ENCODE measurements at places on chromosomes 5 and 9.

DNA sequence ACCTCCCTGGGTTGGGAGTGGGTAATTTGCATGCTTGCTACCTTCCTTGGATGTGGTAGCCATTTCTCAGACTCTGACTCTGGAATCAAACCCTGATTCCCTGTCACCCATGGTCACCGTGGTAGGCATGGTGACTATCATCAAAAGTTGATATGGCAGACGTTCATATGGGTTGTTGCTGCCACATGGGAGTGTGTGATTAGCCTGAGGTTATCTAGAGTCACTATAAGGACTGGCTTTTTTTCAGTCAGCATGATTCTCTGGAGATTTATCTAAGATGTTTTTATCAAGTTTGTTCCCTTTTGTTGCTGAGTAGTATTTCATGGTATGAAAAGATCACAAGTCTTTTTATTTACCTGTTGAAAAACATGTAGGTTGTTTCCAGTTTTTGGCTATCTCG is 7.0 kb downstream of the RCL1 start:
- no peak for DNase-seq

- DNase-seq = no peak
These were observed 25.5 kb upstream of the KCNIP1 start for GRCh38 chr5:170478306-170478705.

DNA sequence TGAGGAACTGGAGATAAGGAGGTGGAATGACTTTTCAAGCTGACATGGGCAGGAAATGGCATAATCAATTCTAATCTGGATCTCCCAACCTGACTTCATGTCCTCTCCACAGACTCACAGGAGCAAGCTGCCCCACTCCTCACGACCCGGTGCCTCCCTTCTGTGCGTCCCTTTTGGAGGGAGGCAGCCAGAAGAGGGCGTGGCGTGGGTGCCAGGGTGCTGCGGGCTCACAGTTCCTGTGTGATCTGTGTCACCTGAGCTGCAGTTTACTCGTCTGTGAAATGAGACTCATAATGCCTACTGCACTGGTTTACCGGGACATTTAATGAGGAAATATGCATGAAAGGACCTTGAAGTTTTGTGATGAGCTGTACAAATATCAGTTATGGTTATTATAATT is 207.4 kb downstream of the DAB2IP start:
- DNase-seq = no peak

DNA sequence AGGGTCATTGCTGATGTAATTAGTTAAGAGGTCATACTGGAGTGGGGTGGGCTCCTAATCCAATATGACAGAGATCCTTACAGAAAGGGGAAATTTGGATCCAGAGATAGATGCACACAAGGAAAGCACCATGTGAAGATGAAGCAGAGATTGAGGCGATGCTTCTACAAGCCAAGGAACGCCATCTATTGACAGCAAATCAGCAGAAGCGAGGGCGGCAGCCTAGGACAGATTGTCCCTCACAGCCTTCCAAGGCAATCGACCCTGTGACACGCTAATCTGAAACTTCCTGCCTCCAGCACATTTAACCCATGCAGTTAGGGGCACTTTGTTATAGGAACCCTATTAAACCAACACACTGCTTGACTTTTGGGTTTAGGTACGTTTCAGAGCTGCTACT is 285.1 kb upstream of the DAP start:
- DNase-seq = peak; percentile 44

DNA sequence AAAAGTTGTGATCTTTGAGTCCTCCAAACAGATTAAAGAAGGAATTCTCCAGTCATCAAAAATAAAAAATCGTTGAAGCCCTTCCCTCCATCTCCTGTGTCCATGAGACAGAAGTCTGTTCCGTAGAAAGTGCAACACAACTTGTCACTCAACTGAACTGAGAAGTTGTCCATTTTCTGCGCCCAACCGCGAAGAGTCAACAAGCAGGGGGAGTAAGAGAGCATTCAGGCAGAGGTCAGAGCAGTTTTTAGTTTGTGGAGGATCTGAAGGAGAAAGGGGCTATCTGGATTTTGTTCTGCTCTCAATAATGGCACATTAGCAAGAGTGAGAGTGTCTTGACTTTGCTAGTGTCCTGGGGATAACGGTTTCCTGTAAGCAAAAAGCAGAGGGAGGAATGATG is 303.9 kb downstream of the ICE1 start:
- no peak for DNase-seq

DNA sequence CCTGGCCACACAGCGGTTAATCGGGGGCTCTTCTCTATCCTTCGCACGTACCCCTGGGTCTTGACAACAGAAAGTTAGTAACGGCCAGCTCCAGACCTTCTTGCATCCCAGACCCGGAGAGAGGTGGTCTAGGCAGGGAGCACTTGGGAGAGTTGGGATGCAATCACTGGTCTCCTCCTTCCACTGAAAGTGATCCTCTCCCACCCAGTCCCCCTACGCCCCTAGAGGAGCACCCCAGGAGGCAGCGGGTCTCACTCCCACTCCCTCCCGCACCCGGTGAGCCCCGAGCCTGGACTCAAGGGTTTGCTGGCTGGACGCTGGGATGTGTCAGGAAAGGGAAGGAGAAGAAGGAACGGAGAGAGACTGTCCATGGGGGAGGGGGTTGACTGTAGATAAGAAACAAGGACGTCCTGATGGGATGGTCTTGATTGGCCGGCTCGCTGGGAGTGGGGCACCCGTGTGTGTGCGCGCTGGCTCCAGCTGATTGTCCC is 2.0 kb downstream of the RORB start:
- DNase-seq = peak; percentile 21

GRCh38 chr5:35908228-35908627 is 30.2 kb downstream of the CAPSL start:
- DNase-seq = no peak

- DNase-seq = no peak
These were observed 18.1 kb downstream of the TCF7 start for GRCh38 chr5:134132372-134133187.

GRCh38 chr5:29780401-29780800 is 1413.1 kb upstream of the CDH6 start:
- no peak for DNase-seq

DNA sequence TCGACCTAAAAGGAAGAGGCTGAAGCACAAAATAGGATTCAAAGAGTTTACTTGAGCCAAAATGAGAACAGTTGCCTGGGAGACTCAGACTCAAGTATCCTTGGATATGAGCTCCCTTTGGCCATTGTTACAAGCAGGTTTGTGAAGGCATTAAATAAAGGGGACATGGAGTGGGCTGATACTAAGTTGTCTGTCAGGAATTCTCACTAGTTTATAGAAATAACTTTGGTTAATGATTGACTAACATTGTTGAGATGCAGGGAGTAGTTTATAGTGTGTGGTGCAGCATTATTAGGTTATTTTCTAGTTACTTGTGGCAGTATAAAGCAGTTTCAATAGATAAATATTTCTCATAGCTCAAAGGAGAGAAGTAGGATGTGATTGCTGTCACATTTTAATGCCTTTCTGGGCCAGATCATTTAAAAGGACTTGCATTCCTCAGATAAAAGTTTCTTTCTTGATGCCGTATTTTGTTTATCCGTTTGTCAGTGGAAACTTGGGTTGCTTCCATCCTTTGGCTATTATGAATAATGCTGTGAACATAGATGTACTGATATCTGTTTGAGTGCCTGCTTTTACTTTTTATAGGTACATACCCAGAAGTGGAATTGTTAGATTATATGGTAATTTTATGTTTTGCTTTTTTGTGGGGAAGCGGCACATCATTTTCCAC is 9.1 kb downstream of the AP3S1 start:
- DNase-seq = no peak

DNA sequence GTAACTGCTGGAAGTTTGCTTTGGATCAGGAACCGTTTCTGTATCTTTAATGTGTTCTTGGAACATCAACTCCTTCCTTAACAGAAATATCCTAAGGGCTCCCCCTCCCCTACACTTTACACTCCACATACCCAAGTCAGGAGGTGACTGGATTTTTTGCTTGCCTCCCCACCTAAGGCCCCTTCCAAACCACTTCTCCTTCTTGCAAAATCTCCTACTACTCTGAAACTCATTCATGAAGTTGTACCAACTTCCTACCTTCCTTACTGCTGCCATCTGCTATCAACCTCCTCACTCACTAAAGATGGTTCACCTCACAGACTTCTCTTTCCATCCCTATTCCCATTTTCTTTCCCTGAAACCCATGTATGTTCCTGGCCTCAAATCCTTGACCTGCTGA is 16.1 kb downstream of the TXN start:
- DNase-seq = no peak

- DNase-seq = no peak
These were observed 123.3 kb upstream of the SLC12A2 start for GRCh38 chr5:127960270-127960691.

GRCh38 chr9:35666549-35666948 is 1.6 kb upstream of the ARHGEF39 start:
- no peak for DNase-seq

DNA sequence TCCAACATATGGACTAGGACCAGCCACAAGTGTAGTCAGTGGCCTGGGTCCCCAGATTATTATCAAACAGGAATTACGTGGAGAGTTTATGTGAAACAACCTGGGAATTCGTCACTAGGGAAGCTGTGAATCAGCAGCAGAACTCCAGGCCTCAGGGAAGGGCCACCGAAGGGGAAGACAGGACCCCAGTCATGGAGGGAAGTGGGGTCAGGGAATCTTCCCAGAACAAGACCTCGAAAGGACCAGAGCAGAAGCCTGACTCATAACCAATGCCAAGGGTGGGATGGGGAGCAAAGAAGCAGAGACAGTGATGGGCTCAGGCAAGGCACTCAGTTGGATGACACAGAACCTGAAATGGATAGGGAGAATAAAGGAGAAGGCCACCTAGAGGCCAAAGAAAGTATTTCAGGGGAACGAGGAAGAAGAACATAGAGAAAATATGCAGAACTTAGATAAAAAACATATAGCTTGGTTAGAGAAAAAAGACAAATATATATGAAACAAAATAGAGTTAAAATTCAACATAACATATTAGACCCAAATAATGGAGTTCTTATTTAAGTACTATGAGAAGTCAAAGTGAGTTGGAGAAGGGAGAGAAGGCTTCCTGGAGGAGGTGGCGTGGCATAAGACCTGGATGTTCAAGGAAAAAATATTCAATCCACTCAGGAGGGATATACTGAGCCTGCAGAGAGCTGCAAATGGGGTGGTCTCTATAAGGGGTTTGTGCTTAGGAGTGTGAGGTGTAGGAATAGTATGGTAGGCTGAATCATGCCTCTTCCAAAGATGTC is 66.7 kb upstream of the CAST start:
- no peak for DNase-seq

- no peak for DNase-seq
These were observed 18.1 kb downstream of the PITX1 start for GRCh38 chr5:135015942-135016341.

DNA sequence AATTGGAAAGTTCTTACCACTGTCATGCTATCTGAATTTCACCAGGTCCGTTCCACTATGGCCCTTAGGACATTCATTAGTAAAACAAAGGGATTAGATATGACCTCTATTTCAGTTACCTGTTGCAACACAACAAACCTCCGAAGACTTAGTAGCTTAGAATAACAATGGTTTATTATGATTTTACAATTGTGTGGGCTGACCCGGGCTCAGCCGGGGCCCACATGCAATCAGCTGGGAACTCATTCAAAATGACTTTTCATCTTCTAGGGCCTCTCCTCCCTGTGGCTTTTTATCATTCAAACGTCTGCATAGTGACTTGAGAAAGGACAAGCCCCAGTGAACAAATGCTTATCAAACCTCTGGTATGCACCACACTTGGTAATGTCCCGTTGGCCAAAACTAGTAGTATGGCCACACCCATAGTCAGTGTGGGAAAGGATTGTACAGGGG is 2.3 kb upstream of the FBXW11 start:
- peak; percentile 22 for DNase-seq

DNA sequence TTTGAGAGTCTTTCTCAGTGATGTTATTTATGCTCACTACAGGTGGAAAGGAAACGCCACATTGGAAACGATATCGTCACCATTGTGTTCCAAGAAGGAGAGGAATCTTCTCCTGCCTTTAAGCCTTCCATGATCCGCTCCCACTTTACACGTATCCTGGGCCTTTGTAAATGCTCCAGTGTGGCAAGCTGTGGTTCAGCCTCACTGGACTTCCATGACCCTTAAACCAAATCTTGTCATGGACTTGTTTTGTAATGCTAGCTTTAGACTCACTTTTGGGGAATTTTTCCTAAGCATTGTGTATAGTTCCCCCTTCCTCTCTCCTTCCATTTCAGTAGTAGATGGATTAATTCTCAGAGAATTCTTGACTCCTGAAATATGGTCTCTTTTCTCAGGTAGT is 60.9 kb upstream of the SLC2A8 start:
- DNase-seq = no peak

- no peak for DNase-seq
These were observed 65.9 kb downstream of the CCDC171 start for GRCh38 chr9:15618540-15619331.

GRCh38 chr5:163489055-163489744 is 16.2 kb upstream of the MAT2B start:
- DNase-seq = no peak
